Globus pallidus (tissue), 1 donor: ENCODE measurements at places on chromosomes 13 and 19.
A peak's percentile ranks its signal among the peaks of the same experiment; 100 is the strongest.

- DNase-seq = no peak
Measured at GRCh38 chr13:55553701-55554100, 1587.0 kb upstream of the PRR20A start.

DNA sequence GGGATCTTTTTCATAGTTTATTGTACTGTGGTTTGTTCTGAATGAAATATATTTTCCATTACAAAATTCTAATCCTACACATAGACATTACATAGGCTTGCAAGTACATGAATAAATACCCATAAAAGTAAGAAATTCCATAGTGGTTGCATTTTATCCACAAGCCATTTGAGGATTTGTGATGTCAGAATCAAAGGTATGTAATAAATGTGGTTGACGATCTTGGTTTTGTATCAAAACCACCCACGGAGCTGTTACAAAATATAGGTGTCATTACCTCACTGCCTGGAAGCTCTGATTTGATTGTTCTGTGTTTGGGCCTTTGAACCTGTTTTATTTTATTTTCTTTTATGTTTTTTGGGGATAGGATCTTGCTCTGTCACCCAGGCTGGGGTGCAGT lies 125.1 kb downstream of the NALCN start:
- DNase-seq = no peak

DNA sequence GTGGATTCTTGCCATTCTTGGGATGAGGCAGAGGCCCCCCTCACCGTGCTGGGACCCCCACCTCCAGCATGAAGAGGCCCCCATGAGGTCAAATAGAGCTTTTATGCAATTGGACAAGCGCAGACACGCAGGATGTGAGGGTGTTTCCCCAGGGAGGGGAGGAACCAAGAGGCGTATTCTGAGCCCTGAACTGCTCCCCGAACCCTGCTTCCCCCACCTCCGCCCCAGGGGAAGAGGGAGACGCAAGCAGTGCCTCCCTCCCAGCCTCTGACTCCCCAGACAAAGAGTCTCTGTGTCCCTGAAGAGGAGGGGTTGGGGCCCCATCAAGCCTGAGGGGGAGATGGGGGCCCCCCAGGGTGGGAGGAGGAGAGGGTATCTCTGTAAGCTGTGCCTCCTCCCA lies 1.3 kb upstream of the RDH8 start:
- no peak for DNase-seq

- no peak for DNase-seq
Measured at GRCh38 chr19:2237051-2237868, 636 bp downstream of the SF3A2 start.

DNA sequence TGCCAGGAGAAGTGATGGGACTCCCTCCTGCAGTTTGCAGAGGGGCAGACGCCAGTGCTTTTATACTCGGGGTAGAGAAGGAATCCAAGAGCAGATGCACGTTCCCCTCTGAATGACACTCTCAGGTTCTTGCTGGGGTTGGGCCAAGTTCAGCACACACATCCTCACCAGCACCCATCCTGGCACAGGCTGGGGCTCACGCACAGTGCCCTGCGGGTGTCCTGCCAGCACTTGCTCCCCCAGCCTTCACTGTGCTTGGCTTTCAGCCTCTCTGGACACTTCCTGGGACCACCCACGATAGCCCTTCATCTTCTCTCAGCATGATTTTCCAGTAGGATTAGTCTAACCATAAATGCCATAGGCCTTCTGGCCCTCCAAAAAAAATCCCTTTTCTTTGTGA lies 158.6 kb downstream of the ZNF536 start:
- no peak for DNase-seq

- DNase-seq = no peak
Measured at GRCh38 chr19:51026554-51026831, at the start of gene KLK11. Gene KLK11, minus strand, starts transcription at chr19:51026616. Its CDS starts 985 bp downstream, at chr19:51025631.

GRCh38 chr19:12194827-12195731 lies 32.2 kb downstream of the ZNF136 start:
- peak; percentile 77 for DNase-seq

GRCh38 chr19:3336680-3337523 lies 29.5 kb upstream of the NFIC start:
- DNase-seq = peak; percentile 76
